ENCODE measurements at places on chromosomes 2 and 18.

DNA sequence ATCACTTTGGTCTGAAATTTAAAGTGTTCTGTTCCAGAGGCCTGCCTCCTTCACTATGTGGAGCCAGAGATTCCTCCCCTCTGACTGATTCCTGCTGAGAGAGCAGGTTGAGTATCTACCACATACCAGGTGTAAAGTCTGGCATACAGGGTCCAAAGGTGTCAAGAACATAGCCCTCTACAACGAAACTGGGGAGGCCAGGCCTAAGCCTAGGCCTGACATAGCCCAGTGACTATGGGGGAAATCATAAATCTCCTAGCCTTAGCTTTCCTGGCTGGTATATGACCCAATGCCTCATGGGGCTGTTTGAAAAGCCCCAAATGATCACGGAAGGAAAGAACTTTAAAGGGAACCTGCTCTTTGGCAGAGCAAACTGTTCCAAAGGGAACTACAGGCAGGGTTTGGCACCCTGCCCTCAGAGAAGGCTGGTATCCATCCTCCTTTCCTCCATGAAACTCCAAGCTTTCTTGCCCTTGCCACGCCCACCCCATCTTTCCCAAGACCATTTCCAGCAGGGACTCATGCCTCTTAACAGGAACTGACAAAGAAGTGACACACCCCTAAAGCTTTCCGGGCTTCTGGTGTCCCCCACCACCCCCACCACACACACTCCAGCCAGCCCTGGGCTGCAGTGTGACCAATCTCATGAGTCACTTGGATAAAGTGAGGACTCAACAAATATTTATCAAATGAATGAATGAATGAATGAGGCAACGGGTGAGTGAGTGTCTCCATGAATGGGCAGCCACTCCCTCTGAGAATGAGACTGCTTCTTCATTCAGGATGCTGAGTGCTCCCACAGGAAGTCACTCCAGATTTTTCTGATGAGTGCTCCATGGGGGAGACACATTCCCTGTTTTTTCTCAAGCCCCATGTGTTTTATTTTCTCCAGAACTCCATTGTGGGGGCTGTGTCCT lies 114.5 kb upstream of the STPG4 start:
- DNase-seq = no peak

GRCh38 chr2:190856985-190857384 lies 23.6 kb upstream of the GLS start:
- DNase-seq = no peak

DNA sequence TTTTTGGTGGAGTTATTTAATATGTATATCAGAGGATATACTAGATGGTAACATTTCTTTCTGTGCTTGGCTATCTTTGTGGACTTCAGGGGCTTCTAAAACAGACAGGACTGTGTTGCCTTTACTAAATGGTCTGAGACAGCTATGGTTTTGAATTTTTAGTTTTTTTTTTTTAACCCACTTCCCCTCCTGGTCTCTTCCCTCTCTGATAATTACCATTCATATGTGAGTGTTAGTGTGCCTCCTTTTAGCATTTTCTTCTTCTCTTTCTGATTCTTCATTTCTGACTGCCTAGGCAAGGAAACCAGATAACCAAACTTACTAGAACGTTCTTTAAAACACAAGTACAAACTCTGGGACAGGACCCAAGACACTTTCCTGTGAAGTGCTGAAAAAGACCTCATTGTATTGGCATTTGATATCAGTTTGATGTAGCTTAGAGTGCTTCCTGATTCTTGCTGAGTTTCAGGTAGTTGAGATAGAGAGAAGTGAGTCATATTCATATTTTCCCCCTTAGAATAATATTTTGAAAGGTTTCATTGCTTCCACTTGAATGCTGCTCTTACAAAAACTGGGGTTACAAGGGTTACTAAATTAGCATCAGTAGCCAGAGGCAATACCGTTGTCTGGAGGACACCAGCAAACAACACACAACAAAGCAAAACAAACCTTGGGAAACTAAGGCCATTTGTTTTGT lies 52.7 kb downstream of the SMAD4 start:
- DNase-seq = no peak

DNA sequence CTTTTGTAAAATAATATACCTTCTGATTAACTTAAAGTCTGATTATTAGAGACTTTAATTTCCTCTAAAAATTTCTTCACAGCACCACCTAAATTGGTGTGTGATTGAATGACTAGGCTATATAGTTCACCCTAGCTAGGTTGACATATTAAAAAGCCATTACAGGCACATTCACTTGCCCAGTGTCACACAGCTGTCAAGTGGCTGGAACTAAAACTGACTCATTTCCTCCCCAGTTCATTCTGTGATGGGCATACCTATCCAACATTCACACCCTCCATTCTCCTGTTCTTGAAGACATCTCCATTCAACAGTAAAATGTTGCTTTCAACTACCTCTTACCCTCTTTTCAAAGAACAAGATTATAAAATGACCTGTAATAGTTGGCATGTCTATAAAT lies 334.5 kb downstream of the ARHGAP15 start:
- no peak for DNase-seq

GRCh38 chr2:235727891-235728799 lies 234.3 kb downstream of the AGAP1 start:
- no peak for DNase-seq

DNA sequence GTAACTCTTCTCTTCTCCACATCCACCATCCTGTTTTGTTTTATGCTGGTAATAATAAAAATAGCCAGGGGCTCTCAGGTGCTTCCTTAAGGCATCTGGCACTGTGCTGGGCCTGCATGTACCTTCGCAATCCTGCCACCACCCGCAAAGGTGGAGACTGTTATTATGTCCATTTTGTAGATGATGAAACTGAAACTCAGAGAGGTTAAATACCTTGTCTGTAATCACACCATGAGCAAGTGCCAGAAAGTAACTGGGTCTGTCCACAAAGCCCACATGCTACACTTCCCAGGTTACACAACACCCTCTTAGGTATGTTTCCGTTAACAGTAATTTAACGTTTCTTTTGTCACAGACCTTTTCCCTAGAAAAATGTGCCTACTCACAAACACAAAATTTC lies 27.0 kb downstream of the NRP2 start:
- DNase-seq = no peak
